ENCODE measurements at places on chromosomes 3 and 15. TPM values are rescaled to one million over a fixed set of nuclear protein-coding genes. Genes with fewer than 3 reads are reported as not detected.

Gene UBAP1L
- 2.7 TPM for total RNA-seq

GRCh38 chr15:99844150-99844549, 110.9 kb upstream of the LYSMD4 start:
- no peak for DNase-seq

- no peak for DNase-seq
Measured at GRCh38 chr3:178454726-178455125, 81.5 kb upstream of the KCNMB2 start.

DNA sequence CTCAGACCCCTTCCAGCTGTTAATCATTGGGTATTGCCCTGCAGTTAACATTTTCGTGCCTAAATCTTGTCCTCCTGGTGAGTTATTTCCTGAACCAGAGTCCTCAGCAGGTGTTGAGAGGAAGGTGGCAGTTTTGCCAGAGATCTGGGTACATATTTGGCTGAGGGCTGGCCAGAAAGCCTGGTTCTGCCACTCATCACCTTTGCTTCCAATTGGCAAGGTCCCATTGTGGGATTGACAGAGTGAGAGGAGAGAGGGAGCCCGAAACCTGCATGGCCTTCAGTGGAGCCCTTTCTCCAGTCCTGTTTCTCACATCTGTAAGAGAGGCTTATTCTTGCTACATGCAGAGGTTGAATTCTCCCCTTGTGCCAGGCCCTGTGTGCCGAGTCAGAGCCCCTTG, 8.9 kb upstream of the TKT start:
- DNase-seq: no peak

- peak; percentile 4 for DNase-seq
Measured at GRCh38 chr3:17841190-17841828, 98.9 kb upstream of the TBC1D5 start.

DNA sequence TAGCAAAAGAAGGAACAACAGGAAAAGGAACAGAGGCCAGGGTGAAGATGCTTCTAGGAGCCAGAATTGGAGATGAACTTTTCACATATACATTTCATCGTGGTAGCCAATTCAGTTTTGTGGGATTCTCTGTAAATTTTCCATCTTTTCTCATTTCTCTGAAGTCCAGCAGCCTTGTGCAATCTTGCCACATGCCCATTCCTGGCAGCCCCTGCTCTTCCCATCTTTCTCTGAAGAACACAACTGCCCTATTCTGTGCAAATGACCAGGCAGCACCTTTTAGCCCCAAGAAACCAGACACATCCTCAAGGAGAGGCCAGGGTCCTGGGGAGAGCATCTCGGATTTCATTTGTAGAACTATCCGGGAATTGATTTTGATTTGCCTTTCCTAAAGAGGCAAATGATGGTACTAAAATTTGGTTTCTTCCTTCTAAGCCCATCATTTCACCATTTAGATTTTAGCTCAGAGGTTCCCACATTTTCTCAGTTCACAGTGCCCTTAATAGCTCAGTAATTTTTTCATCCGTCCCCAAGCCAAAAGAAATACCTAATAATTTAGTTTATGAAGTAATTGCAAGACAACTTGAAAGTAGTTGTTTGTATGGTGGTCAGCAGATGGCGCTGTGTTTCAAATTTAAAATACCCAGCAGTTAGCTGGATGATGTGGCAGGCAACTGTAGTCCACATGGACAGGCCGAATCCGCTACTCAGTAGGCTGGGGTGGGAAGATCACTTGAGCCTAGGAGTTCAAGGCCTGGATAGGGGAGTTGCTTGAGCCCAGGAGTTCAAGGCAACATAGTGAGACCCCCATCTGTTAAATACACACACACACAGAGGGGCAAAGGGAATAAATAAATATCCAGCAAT, 61.3 kb upstream of the ACKR4 start:
- peak; percentile 35 for DNase-seq

Gene CFAP92
- 2.2 TPM for total RNA-seq

GRCh38 chr3:182693723-182694122, 99.6 kb upstream of the ATP11B start:
- DNase-seq: no peak

GRCh38 chr3:46860017-46860809, 3.0 kb downstream of the MYL3 start:
- DNase-seq: no peak

DNA sequence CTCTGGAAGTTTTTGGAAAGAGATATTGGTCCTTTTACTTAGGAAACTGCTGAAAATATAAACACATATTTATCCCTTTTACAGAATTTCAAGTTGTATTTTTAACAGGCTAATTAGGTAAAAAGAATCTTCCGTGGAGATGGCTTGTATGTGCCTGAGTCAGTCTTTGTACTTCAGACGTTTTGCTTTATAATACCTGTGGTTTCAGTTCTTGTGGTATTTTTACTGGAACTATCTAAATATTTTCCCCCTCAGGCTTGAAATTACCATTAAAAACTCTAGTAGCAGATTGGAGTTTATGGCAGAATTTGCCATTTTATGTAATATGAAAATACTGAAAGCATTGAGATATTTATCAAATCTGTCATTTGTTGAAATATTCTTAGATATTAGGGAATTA, 151.6 kb upstream of the CGNL1 start:
- DNase-seq: no peak

GRCh38 chr3:153273767-153274435, 111.9 kb downstream of the RAP2B start:
- no peak for DNase-seq

- no peak for DNase-seq
Measured at GRCh38 chr3:46116996-46117395, 89.7 kb upstream of the XCR1 start.

DNA sequence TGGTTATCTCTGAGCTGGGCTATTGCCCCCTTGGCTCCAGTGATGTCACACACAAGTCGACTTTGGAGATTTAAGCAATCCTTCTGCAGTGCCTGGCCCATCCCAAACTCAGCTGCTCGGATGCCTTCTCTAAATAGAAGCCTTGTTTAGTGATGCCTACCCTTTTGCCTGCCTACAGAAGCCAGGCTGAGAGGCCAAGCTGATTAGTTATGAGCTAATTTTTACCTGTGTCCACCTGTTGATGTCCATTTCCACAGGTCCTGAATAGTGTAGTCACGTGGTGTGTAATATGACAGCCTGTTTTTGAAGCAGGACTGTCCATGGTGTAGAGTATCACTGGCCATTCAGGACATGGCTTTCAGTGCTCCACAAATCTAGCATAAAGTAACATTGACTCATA, 45.5 kb downstream of the SSUH2 start:
- DNase-seq: no peak

DNA sequence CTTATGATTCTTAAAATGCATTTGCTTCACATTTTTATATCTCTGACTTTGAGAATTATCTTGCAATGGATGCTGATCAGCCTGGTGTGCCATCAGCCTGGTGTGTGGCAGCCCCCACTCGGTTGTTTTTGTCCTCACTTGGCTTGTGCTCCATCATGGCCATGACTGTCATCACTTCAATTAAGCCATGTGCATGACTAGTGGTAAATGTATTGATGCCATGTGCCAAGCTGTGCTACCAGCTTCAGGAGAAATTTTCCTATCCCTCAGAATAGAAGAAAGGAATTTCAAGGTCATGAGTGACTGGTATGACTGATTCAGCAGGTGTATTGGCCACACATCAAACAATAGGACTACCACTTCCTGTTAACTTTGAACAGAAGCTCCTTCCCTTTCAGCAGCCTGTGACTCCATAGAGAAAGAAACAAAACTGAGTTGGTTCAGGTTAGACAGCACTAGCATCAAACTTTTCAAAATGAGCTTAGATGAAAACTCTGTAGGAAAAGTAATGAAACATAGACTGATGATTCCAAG, 251.7 kb downstream of the GRM7 start:
- DNase-seq: no peak

Gene FMN1
- total RNA-seq: 3.9 TPM

- DNase-seq: no peak
Measured at GRCh38 chr3:152392272-152392880, 123.6 kb downstream of the MBNL1 start.

DNA sequence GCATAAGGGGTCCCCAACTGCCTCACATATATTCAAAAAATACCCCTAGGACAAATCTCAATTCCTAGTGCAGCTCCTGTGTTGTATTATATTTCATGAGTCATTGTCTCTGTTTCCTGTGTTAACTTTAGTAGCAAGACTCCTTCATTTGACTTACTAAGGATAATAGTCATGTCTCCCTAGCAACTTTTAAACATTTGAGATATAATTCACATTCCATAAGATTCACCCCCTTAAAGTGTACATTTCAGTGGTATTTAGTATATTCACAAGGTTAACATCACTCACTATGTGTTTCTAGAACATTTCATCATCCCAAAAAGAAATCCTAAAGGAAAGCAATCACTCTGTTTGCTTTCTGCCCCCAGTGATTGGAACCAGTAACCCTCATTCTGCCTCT, 121.3 kb upstream of the WNT7A start:
- no peak for DNase-seq

Gene NR1I2
- total RNA-seq: 0.16 TPM

Gene NME9
- 2.3 TPM for total RNA-seq

DNA sequence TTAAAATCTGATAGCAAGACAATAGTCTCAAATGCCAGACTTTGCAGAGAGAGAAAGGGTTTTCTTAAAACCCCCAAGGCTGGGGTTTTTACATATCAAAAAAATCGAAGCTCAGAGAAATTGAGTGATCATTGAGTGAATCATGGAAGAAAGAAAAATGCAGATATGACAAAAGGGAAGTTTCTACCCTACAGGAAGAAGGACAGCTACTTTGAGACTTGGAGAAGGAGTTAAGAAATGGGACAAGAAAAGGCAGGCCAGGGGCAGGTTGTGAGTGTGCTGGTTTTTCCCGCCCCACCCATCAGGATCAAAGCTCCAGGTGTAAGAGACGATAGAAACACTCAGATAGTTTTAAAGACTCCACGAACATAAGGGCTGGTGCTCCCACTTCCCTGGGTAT, 18.6 kb downstream of the TMEM158 start:
- DNase-seq: no peak

GRCh38 chr15:75114327-75114726, 87.4 kb upstream of the C15orf39 start:
- no peak for DNase-seq

GRCh38 chr15:41727143-41727542, 47.1 kb upstream of the MAPKBP1 start:
- no peak for DNase-seq

Gene TGM4
- not detected for total RNA-seq

DNA sequence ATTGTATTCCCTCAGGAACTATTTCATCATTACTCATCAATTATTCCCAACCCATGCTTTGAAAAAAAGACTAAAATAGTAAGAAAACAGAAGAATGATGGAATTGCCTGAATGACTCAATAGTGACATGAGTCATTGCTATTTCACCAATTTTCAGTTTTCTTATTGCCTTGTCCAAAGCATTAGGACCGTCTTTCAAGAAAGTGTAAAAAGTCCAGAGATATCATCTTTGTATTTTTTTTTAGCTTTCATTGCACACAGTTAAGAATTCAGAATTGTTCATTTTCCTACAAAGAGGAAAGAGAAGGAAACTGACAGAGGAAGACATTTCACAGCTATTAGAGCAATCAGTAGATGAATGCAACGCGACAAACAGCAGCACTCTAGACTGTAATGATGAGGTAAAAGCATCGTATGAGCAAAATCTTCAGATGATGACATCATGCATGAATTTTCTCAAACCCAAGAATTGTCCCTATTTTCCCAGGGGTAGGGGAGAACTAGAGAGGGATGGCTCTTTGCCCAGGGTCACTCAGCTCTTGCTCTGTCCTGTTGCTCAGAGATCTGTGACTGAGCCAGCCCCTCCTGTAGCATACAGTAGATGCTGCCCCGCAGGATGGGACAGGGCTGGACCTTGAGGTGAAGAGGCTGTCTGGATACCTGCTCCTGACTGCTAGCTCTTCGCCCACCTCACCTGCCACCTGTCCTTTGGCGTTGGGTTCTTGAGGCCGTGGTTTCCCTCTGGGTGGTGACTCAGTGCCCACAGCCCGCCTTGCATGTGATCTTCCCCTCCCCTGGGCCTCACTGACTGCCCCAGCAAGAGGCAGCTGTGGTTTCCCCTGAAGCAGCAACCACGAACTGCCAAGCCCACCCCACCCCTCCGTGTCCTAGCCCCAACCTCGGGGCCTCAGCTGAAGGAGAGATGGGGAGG, 84.8 kb downstream of the PPCDC start:
- DNase-seq: no peak

DNA sequence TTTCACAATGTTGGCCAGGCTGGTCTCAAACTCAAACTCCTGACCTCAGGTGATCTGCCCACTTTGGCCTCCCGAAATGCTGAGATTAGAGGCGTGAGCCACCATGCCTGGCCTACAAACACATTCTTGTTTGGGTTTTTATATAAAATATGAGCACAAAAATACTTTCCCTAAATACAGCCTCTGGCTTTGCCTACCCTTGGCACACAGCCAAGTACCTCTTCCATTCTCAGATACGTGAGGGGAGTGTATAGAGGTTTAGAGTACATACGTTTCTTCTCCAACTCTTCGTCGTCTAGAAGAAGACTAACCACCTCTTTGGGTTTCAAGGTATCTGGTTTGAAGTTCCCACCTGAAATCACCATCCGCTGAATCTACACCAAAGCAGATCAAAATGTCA, 33.5 kb downstream of the CHAC1 start:
- no peak for DNase-seq

DNA sequence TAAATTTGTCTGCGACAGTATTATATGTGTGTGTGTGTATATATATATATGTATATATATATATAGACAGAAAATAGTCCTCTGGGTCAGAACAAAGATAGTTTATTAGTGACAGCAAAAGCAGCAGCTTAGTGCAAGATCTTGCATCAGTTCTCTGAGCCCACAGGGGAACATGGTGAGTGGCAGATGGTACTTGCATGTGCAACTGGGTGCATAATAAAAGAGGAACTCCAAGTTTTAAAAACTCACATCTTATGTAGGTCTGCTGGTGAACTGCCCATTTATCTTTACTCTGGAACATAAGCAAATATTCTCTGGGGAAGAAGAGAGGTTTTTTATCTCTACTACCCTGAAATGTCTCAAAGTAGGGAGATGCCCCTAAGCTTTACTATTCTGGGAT, 276.4 kb downstream of the POLQ start:
- no peak for DNase-seq

- DNase-seq: no peak
Measured at GRCh38 chr15:66109826-66110225, 143.7 kb downstream of the MEGF11 start.

- peak; percentile 49 for DNase-seq
Measured at GRCh38 chr15:62389885-62390790, 225.1 kb upstream of the C2CD4B start.

Gene IQCF5
- total RNA-seq: not detected

DNA sequence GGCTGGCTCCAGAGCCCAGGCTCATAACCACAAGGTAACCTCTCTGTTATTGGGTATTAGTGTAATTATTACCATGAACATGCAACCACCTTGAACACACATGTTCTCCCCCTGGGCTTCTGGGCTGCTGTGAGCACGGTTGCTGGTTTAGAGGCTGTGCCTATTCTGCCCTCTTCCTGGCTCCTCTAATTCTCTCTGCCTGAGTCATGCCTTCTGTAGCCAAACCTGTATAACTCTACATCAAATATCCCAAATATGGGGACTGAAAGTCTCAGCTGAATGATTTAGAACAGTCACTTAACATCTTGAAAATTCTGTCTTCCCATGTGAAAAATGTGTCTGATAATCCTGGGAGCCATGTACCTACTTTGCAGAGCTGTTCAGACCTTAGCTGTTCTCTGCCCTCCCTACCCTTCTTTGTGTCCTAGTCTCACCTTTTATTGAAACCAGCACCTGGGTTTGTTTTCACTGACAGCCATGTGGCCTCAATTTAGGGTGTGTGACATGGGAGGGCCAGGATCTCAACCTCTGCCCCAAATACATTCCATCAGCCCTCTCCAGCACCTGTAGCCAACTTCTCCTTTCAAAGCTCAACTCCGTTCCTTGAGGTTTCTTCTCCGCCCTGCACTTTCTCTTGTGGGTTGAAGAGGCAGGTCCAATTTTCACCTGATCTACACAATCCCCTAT, 60.7 kb downstream of the PDZRN3 start:
- DNase-seq: no peak
